T follicular helper cell (primary cell): ENCODE measurements at places on chromosomes 11 and 22.

DNA sequence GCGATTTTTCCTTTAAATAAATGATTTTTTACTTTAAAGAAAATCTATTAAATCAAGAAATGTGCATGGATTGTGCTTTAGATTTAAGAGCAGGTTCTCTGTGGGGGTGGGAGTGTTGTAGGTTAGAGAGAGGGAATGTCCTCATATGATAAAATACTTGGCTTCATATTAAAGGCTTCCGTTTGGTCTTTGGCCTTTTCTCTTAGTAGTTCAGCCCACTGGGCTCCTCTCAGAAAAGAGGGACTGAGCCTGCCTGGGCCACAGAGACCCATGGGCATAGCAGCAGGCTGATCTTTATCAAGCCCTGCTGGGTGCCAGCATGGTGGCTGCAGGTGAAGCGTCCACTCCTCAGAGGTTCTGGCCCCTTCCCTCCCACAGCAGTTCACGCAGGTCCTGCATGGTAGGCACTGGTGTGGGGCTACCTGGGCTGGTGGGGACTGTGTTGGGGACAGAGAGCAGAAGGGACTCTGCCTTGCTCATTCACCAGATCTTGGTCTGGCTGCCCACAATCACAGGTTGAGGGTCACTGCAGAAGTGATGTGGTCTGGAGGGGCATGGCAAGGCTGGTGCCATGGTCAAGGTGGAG, 4.3 kb downstream of the PANX1 start:
- DNase-seq, result no peak

GRCh38 chr11:99952816-99953215, 734.3 kb upstream of the ARHGAP42 start:
- no peak for DNase-seq

GRCh38 chr22:31577711-31578110, 81.4 kb downstream of the SFI1 start:
- no peak for DNase-seq

- no peak for DNase-seq
Observed at GRCh38 chr11:60878245-60879101, 11.1 kb downstream of the ZP1 start.

GRCh38 chr11:104734998-104735397, 163.3 kb downstream of the CASP12 start:
- no peak for DNase-seq

DNA sequence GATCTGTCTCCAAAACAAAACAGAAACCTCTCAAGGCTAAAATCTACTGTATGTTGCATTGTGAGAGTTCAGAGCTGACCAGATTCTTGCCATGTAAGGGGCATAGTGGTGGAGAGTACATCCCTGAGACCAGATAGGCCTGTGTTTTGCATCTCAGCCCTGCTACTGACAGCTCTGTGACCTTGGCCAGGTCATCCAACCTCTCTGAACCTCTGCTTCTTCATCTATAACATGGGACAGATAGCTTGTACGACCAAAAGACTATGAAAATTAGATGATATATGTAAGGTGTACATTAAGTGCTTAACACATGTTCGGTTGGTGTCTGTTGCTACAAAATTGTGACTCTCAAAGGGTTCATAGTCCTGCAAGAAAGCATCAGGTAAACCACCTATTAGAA, 22.9 kb downstream of the ZNRF3 start:
- no peak for DNase-seq

DNA sequence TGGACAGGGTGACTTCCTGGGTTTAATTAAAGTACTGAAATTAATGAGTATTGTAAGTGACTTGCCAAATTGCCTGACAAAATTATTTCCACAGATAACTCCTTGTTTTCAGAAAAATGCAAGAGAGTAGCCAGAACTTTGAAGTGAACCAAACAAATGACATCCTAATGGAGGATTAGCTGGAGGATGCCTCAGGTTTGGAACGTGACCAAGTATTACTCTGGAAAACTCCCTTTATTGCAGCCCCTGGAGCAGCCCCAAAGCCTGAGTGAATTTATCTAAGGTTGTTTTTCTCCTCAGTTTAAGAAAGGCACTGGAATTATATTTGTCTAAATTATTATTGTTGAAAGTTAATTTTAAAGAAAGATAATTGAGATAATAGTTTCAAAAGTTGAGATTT, 343.6 kb upstream of the MTNR1B start:
- no peak for DNase-seq

DNA sequence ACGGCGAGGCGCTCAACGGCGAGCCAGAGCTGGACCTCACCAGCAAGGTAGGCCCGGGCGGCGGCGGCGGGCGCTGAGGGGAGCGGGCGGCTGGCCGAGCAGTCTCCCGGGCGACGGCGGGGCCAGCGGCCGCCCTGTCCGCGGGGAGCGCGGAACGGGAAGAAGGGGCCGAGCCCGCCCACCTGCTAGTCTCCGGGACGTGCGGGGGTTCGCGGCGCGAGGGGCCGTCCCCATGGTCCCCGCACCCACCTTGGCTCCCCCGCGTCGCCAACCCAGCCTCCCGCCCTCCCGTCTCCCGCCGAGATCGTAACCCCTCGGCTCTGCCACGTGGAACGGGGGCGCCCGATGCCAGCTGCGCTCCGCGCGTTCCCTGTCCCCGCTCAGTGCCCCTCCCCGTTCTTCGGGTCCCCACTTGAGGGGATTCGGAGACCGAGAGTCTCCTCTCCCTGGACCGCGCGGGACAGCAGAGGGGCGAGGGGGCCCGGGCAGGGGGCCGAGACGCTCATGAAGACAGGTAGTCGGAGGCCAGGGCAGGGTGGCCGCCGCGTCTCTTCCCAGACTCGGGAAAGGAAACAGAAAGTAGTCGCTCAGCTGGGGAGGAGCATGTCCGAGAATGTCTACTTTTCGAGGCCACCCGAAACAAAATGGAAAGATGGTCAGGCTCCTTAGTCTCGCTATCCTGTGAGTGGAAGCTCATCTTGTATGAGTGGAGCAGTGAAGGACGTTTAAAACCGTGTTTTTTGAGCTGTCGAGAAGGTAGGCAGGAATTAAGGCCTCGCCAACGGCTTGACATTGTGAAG, 557 bp downstream of the GTPBP1 start:
- DNase-seq, result no peak

DNA sequence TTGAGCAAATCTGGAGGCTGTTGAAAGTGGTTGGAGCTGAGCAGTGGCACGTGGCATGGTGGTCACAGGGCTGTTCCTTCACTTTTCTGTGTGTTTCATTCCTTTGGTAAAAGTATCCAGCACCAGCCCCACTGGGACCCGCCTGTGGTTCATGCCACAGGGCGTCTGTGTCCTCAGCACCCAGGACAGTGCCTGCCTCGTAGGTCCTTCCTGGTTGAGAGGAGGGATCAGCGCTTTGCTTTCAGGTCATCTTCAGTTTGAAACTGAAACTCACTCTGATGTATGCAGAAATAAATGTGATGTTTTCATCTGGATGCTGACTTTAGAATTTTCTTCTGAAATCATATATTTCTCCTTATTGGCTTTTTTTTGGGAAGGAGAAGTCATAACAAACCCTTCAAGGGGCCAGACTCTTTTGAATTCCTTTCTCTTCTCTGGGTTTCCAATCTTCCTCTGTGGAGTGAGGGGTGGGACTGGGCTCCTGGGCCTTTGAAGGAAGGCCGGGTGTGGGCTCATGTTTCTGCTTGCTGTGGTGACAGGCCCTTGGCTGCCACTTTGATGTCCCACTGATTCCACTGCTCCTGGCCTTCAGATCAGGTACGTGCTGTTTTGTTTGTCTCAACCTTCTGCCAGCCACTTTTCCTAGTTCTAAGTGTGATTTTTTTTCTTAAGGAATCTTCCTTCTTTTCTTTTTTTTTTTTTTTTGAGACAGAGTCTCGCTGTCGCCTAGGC, 26.2 kb downstream of the TBC1D22A start:
- no peak for DNase-seq

- DNase-seq, result no peak
Observed at GRCh38 chr22:36816636-36817524, at the start of gene PVALB. Gene PVALB, minus strand, starts transcription at chr22:36817035. Its CDS starts 30 bp downstream, at chr22:36817005.

GRCh38 chr11:86228269-86229038, 16.1 kb upstream of the EED start:
- no peak for DNase-seq

DNA sequence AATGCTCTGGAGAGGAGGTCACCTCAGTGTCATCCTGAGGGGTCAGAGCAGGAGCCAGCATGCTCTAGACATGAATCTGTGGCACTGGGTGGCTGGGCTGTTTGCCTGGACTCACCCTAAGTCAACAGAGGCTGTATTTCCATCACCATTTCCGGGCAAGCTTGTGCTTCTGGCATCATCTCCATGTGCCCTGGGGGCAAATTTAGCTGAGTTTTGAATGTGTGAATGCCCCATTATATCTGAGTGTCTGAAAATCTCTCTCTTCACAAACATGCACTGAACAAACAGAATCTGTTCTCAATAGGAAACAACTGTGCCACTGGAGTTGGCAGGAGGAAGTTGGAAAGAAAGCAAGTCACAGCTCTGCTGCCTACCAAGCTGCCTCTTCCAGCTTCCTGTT, 356.2 kb downstream of the GRM5 start:
- DNase-seq, result no peak

GRCh38 chr11:96260067-96260511, 82.9 kb downstream of the MAML2 start:
- no peak for DNase-seq

- no peak for DNase-seq
Observed at GRCh38 chr22:16970446-16970845, 37.6 kb downstream of the GAB4 start.

GRCh38 chr11:86246293-86246675, 1.7 kb downstream of the EED start:
- DNase-seq, result no peak

DNA sequence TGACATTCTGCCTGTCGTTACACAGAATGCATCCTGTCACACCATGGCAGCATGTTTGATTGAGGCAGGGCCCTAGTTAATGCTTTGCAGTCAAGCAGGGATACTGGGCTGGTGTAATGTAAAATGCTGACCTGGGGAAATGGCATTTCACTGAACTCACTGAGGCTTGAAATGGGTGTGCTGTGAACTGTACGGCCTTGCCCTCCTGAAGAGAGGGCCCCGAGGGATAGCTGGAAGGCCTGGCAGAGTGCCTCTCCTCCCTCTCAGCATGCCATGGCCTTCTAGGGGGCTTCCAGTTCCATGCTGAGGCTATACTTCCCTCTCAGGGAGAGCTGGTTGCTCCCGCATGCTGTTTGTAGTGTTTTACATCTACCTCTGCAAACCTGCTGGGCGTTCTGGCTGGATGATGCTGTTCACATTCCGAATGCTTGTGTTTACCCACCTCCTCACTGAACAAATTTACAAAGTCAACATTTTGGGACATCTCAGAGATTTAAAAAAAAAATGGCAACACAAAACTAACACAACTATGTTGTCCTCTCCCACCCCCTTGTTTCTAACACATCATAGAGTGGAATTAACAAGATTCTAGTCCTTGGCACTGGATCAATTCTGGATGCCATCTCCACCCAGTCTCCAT, 416.7 kb upstream of the CADM1 start:
- DNase-seq, result no peak

DNA sequence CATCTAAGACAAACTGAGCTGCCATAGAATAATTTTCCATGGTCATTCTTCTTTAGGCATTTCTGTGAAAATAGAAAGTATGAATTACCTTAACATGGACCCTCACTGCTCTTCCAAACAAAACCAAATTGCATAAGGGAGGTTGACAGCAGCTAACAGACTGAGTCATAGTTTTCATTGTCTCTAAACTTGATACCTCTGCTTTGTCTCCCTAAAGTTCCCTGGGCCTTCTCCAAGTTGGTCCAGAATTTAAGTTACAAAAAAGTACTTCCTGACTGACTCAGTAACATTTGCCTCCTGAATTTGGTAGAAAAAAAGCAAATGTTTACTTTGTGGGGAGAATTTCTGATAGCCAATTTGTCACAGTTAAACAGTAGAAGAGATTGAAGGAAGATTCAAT, 3.0 kb downstream of the OR8D1 start:
- DNase-seq, result no peak

- DNase-seq, result no peak
Observed at GRCh38 chr11:70522593-70523311, 124.4 kb downstream of the CTTN start.

- peak; percentile 64 for DNase-seq
Observed at GRCh38 chr22:19756288-19757128, 4.1 kb upstream of the TBX1 start.
